ENCODE measurements at places on chromosomes 11 and 22.

GRCh38 chr11:10891151-10891720 lies 33.4 kb upstream of the ZBED5 start:
- no peak for DNase-seq

DNA sequence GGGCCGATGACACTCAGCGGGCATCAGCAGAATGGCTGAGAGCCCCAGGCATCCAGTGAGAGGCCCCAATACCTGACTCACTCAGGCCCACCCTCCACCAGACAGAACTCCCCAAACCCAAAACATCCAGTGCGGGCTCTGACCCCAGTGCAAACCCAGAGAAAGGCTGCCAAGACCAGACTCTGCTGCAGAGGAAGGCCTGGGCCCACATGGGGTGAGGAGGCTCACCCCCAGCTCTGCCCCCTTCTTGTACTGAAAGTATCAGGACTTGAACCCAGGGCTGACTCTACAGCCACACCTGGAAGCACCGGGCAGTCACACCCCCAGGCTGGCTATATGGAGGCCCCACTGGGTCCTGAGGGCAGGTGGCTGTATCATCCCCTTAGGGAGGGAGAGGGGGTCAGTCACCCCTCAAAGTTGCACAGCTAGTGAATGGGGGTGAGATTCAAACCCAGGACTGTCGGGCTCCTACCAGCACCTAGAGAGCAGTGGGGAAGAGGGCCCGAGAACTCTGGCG lies 49.3 kb downstream of the IGLL1 start:
- DNase-seq: no peak

DNA sequence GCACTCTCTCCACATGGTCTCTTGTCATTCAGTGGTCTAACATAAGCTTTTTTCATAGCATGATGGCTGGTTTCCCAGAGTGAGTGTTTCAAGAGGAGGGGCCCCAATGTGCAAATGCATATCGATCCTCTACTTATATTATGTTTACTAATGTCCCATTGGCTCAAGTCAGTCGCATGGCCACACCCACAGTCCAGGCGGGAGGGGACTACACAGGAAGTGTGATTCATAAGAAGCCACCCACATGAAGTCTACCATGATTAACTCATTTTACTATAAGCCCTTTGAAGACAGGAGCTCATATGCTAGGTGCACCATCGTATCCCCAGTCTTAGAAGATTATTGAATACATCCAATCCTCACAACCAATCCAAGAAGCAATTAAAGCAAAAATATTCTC lies 89.5 kb upstream of the ISX start:
- DNase-seq: no peak

DNA sequence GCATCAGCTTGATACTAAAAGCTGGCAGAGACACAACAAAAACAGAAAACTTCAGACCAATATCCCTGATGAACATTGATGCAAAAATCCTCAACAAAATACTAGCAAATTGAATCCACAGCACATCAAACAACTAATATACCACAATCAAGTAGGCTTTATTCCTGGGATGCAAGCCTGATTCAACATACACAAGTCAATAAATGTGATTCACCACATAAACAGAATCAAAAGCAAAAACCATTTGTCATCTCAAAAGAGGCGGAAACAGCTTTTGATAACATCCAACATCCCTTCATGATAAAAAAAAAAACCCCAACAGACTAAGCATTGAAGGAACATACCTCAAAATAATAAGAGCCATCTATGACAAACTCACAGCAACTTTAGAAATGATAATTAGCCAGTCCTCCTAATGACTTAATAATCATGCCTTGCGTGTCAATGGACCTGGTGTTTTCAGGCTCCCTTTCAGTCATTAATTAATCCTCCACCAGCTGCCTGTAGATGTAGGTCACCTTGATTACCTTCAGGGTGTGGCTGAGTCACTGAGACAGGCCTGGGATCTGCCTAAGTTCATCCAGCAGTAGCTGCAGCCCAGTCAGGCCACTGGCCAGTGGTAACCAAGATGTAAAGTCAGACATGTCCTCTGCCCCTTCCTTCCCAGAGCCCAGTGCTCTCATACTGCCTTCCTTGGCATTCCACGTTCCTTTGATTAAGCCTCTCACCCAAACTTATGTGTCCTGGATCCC lies 109.8 kb downstream of the EHF start:
- no peak for DNase-seq

DNA sequence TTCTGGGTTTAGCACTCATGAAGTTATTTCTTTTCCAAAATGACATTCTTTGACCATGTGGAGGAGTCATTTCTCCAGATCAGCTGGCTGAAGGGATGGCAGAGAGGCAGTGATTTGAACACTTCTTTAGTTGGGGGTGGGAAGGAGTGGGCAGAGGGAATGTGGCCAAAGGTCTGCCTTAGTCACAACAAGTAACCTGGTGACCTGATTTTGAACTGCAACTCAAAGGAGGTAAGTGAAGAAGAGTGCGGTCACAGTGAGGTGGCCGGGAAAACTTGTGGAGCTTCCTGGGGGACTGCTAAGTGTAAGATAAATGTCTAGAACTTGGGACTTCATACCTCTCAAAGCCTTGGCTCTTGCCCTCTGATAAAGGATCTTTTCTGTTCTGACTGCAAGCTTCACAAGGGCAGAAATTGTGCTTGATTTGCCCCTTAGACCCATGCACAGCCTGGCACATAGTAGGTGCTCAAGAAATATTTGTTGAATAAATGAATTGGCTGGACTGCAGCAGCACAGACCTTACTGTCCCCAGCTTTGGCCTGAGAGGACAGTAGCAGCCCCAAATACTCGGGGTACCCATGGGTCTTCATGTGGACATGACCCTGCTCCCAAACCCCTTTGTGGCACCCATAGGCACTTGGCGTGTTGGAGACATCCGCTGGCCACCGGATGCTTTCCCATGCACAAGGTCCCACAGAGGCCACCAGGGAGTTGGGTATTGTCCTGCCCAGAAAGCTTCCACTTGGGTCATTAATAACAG lies 99.0 kb upstream of the ALX4 start:
- DNase-seq: no peak

- no peak for DNase-seq
Measured at GRCh38 chr22:32839831-32840584, 38.5 kb downstream of the TIMP3 start.

DNA sequence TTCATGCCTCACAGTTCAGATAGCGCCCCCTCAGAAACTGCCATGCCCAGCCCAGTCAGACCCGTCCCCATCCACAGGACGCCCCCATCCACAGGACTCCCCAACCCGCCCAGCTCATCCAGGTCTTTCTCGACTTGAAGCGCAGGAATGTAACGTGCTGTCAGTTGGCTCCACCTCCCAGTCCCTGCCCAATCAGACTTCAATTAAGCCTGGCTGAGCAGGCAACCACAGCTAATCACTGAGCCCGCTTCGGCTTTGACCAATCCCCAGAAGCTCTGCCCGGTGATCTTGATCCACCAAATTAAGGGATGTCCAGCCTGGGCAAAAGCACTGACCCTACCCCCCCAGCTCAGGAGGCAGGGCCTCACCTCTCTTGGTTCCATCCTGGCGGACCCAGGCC lies 10.5 kb upstream of the MFNG start:
- DNase-seq: no peak

DNA sequence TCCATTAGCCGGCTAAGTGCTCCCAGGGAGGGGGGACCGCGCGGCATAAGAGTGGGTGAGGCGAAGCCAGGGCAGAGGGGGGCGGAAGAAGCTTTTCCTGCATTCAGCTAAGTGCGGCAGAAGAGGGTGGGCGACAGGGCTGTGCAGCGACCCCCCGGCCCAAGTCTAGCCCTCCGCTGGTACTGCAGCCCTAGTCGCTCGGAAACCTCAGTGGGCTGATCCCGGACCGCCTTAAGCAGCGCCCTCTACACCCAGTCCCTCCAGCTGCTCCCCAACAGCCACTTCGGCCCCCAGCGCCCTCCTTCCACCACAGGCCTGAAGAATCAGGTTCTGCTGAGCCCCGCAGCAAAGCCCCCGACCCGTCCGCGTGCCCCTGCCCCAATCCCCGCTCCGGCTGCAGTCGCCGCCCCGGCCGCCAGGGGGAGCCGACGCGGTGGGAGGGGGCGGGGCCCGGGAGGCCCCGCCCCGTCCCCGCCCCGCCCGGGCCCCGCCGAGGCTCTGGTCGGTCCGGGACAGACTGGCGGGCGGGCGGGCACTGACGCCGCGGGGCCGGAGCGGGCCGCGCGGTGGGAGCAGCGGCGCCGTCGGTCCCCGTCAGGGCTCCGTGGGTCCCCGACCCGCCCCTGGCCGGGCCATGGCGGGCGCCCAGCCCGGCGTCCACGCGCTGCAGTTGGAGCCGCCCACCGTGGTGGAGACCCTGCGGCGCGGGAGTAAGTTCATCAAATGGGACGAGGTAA lies at the start of gene PLCB3:
PLCB3 (plus strand) TSS at position 515 of the 737 bp plus-strand sequence; CDS start at position 635, 120 bp downstream.
- no peak for DNase-seq

GRCh38 chr11:48019595-48019994 lies 39.2 kb downstream of the PTPRJ start:
- DNase-seq: no peak

DNA sequence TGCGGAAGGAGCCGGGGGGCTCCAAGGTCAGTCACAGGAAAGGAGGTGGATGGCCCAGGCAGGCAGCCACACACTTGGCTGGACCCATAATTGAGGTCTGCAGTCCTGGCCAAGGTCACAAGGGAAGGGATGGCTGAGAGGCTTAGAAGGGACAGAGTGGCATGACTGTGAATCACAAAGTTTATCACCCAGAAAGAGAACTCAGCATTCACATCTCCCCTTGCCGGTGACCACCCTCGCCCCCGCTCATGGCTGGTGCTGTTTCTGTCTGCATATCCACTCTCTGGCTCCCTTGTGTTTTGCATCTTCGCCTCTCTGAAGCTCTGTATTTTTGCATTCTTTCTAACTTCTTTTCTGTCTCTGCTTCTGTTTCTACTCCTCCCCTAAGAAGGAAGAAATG lies 117.5 kb downstream of the FEZ1 start:
- no peak for DNase-seq

DNA sequence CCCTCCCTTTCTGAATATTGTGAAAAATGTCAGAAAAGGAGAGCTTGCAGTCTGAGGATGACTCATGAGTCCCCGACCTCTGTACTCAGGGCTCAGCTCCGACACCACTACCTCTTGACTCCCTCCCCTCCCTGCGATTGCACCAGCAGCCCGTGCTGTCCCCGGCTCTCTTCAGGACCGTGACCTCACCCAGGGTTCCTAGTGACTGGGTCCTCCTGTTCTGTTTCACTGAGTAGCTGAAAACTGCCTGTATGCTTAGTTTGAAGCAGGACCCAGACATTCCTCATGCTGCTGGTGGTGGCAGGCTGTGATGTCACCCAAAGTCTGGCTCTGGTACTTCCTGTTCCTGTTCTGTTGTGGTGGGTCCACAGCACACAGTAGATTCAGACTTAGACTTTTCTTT lies 11.7 kb downstream of the PHRF1 start:
- no peak for DNase-seq

- no peak for DNase-seq
Measured at GRCh38 chr11:55697817-55698216, 35.8 kb downstream of the OR4C6 start.

GRCh38 chr11:35997902-35998520 lies 54.1 kb downstream of the LDLRAD3 start:
- DNase-seq: no peak

- no peak for DNase-seq
Measured at GRCh38 chr11:10418950-10419310, 36.1 kb upstream of the AMPD3 start.

DNA sequence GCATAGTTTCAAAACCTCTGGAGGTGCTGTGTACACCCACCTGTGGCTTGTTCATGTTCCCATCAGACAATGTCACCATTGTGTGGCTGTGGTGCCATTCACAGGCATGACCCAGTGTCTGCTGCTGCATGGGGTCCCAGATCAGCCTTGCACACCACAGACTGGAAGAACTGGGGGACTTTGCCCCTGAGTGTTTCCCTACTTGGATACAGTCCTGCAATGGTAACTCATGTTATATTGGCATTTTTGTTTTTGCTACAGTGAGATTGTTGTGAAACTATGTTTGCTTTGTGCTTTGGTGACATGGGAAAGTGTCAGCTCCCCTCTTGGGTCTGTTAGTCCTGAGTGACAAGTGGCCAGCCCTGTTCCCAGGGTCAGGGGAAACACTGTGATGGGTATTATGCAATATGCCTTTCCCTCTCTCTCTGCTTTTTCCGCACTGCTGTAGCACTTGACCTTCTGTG lies 108.8 kb downstream of the NAV2 start:
- no peak for DNase-seq

- no peak for DNase-seq
Measured at GRCh38 chr22:24224468-24224867, 20.4 kb downstream of the GGT5 start.

DNA sequence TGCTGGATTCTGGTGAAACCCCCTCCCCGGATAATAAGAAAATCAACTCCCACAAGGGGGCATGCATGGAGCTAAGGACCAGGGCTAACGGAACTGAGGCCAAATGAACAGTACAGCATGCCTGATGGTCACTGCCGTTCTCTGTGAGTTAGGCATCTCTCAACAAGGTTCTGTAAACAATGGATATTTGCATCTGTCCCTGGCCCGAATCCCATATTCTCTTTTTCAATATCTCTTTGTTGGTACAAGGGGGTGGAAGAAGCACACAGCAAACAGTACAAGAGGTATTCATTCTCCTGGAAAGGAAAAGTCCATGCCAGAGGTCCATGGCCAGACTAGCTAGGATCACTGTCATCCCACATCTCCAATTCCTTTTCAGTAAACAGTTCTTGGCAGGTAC lies 32.2 kb upstream of the APOA1 start:
- DNase-seq: peak; percentile 89

DNA sequence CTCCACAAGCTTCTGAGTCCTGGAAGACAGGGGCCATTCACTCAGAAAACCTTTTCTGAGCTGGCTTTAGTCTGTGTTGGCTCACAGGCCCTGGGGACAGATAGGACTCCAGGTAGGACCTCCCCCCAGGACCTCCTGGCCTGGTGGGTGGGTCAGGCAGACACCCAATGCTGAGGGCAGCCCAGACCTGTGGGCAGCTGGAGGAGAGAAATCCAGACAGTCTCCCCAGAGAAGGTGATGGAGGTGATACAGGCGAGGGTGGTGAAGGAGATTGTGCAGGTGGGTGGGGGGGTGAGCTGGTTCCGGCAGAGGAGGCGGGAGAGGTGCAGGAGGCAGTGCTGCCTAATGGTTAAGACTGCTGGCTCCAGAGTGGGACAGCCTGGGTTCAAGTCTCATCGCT lies 15.6 kb downstream of the LRRC32 start:
- no peak for DNase-seq

GRCh38 chr22:46795845-46796565 lies 33.6 kb downstream of the TBC1D22A start:
- no peak for DNase-seq
